ENCODE measurements at places on chromosomes 1 and 21.

DNA sequence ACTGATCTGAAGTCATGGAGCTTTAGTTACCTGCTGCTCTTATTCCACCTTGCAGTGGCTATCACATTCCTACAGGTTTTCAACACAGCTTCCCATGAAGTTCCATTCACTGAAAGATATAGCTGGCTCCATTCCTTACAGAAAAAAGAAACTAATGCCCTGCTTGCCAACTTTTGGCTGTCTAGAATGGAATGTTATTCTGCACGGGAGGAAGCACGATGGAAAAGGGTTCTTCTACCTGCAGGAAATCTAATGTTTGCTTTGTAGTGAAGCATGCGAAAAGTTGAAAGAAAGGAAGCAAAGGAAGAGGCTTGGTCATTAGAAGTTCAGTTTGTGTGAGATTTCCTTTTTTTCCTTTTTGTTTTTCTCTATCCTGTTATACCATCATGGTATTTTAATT, 32.6 kb downstream of the GIPC2 start:
- DNase-seq, result no peak

- DNase-seq, result peak; percentile 95
These were observed 4.5 kb downstream of the HDGF start for GRCh38 chr1:156746728-156747631.

GRCh38 chr1:225437710-225438437, 10.0 kb upstream of the LBR start:
- no peak for DNase-seq

- peak; percentile 92 for DNase-seq
These were observed 487.3 kb downstream of the SIPA1L2 start for GRCh38 chr1:232142403-232143314.

- no peak for DNase-seq
These were observed 21.0 kb downstream of the CLCA4 start for GRCh38 chr1:86567878-86568277.

DNA sequence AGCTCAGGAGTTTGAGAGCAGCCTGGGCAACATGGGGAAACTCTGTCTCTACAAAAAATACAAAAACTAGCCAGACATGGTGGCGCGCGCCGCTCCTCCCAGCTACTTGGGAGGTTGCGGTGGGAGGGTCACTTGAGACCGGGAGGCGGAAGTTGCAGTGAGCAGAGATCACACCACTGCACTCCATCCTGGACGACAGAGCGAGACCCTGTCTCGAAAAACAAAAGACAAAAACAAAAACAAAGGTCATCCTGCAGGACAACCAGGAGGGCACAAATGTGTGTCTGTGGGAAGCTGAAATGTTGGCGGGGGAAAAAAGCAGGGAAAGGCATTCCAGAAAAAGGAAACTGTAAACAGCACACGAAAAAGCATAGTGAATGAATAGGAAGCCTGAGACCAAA, 104.1 kb upstream of the HNRNPU start:
- DNase-seq, result no peak

DNA sequence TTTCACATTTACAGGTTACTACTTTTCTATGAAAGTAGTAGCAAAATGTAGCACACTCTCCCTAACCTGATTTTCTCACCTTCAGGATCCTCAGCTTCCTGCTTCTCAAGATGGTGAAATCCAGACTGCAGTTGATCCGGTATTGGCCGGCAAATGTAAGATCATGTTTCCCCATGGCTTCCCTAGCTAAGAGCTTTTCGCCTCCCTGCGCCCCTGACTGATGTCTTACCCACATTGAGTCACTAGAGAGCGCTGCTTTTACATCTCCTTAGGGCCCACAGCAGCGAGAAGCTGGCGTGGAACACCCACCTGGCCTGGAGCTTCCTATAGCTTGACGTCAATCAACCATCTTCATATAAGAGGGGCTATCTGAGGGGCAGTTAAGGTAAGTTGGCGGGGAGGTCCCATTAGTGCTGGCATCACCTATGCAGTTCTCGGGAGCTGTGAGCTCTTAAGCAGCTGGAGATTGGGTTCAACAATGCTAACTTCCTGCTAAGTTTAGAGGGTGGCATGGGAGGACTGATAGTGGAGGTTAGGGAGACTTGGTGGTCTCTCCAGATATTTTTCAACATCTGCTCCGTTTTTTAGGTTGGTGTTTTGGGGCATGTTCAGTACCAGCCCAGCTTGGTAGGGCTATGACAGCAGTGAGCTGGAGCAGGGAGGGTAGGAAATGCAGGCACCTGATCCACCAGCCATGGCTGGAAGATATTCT, 5.5 kb downstream of the PTPN7 start:
- DNase-seq, result no peak

DNA sequence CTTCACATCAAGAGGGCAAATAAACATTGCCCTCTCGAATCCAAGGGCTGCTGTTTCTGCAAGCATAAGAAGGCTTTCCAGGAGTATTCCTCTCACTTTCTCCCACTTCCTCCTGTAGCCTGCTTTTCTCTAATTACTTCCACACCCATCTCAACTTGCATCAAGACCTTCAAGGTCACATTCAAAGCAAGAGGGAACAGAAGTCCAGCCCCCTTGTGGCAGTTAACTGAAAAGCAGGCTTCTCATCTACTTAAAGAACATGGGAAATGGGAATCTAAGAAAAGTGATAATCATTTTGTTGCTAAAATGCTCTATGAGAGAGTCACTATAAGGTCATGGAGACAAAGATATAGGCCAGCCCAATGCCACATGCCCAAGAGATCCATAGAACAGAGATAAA, 874.4 kb downstream of the KCNT2 start:
- peak; percentile 48 for DNase-seq

DNA sequence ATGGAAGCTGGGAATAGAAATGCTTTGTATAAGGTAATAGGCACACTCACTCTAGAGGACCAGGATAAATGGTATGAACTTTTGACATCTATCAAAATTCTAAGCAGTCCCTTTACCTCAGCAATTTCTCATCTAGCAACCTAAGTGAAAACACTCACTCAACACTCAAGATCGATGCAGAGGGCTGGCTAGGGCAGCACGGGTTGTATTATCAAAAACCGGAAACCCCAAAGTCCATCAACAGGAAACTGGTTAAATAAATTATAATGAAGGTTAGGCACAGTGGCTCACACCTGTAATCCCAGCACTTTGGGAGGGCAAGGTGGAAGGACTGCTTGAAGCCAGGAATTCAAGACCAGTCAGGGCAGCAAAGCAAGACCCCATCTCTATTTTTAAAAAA, 9.4 kb downstream of the USP48 start:
- no peak for DNase-seq

DNA sequence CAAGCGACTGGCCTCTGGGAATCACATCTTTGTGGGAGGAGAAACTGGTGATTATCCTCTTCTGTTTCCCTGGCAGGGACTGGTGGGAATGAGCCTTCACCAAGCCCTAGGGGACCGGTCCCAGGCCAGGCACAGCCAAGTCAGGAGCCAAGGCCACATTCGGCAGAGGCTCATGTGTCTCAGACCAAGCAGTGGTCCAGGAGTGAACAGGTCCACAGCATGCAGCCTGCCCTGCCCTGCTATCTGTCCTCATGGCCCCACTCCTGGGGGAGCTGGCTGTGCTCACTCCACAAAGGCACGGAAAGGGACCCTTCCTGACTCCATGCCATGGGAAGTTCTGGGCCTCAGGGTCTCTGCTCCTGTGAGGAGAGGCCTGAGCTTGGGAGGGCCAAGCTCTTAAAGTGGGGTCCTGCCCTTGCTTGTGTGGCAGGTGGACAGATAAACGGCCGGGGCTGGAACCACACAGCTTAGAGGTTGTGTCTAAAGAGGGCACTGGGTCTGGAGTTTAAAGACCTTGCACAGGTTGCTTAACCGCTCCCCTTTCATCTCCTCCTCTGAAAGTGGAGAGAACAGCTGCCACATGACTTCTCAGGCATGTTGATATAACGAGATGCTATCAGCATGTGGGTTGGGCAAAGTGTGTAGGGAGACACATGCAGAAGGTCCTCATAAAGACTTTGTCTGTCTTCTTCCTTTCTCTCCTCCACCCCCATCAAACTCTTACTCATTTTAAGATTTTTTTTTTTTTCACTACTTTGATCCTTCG, 57.5 kb downstream of the CASQ2 start:
- DNase-seq, result peak; percentile 5

- DNase-seq, result no peak
These were observed 87.4 kb upstream of the ZBTB40 start for GRCh38 chr1:22364326-22364650.

- DNase-seq, result no peak
These were observed 37.0 kb downstream of the PGM1 start for GRCh38 chr1:63630238-63630637.

GRCh38 chr1:5725855-5726585, 266.2 kb downstream of the NPHP4 start:
- DNase-seq, result no peak

- no peak for DNase-seq
These were observed 41.2 kb upstream of the TDRD10 start for GRCh38 chr1:154460695-154461260.

DNA sequence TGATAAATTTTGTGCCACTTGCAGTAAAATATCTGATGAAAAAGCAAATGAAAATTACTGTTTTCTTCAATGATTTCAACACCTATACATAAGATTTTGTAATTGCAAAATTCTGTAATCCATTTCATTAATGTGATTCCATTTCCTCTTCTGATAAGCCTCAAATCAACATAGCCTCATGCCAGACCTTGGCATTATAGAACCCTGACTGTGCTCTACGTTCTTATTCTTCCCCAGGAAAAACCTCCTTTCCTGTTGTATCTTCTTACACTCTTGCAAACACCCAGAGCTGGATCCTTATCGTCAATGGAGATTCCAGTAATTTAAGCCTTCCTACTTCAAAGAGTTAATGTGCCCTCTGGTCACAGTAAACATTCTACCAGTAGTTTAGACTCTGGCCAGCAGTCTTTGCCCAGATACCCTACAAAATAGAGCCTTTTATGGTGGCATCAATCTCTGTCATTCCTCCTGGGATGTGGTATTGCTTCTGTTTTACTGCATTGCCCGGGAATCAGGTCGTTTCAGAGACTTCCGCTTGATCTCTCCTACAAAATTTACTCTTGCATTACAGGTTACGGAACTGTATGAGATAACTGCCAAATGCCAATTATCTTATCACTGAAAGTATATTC, 48.5 kb upstream of the CHRM3 start:
- no peak for DNase-seq

- no peak for DNase-seq
These were observed 10.2 kb upstream of the FCRL5 start for GRCh38 chr1:157562515-157562914.

GRCh38 chr1:180003026-180003695, 48.6 kb downstream of the CEP350 start:
- DNase-seq, result no peak

DNA sequence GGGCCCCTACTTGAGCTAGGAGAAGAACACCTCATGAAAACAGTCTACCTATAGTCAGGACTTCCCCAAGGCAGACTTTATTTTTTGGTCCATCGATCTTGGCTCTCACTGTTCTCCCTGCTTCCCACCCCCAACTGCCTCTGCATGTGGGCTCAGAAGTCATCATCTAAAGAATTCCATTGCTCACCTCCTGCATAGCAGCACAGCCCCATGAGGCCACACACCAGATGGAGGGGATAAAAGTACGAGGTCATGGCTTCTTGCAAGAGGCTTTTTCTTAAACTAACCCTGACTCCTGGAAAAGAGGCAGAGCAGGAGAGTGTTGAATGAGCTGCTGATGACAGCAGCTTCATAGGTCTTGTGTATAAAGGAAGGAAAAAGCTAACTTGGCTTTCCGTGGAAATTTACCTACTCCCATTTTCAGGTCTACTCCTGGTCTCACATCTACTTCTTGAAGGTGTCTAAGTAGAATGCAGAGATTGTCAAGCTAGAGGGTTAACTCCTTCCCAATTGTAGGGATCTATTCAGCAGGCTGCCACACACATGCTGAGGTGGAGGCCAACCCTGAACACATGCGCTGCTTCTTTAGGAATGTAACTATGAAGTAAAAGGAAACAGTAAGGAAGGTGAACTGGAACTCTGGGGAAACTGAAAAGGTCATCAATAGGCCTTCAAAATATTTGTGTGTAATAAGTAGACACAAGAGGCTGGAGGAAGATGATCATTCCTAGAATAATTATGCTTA, 18.7 kb downstream of the WNT2B start:
- DNase-seq, result no peak

DNA sequence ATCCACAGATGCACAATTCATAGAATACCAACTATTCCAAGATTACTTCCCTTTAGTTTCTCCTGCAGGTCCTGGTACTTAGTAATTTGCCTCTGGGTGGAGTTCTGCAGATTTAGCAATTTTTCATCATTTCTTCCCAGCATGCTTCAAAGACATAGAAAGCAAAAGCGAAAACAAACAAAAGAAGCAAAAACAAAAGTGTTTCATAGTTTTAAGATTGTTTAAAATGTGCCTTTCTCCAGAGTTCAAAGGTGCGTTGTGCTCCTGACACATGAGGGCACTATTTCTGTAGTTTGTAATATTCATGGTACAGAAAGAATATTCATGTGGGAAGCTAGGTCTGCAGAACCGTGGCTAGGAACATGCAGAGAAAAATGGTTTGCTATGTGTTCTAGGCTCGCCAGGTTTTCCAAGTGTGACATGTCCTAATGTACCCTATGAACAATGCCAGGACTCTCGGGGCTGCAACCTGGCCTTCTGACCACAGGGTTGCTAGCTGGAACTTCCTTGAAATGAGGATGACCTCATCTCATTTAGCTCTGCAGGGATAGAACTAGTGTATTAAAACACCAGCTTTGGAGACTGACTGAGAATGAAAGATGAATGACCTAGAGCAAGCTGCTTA, 30.0 kb upstream of the RCSD1 start:
- DNase-seq, result peak; percentile 79

- no peak for DNase-seq
These were observed 48.7 kb downstream of the EIF2D start for GRCh38 chr1:206563367-206564207.

DNA sequence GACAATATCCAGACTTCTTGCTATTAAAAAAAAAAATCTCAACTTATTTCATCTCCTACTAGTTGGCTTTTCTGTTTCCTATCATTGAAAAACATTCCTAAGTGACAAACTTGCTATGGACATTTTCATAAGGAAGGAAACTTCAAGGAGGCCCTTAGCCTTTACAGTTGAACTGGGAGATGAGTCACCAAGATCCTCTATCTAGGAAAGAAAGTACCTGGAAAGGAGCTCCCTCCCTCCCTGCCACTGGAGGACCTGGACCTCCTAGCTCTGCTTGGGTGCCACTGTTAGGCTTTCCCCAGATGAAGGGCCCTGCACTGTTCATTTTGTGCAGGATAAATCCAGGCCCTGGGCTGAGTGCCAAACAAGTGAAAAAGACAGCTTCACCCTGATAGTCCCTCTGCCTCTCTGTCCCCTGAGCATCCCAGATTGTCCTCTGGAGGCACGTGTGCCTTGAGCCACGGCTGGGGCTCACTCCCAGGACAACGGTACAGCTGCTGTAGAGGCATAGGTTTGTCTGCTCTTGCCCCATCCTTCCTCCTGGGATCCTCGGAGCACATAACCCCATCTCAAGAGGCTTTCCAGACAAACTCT, 40.2 kb upstream of the SOX13 start:
- peak; percentile 47 for DNase-seq

DNA sequence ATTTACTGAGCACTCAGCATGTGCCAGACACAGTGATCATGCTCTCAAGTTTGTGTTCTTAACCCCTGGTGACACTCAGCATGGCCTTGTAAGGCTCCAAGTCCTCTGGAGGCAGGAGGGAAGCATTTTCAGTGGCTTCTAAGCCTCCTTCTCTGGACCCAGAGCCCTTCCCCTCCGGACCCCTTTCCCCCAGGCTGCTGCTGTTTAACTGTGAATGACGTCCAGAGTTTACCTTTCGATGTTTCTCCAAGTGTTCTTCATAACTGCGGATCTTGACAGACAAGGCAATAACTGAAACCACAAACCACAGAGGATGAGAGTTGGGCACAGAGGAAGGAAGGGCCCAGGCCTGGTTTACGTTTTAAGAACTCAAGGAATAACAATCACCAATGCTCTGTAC, 6.5 kb downstream of the MRPS15 start:
- DNase-seq, result no peak
